HAP-1 (cell line): ENCODE measurements at places on chromosomes 13 and 19.

DNA sequence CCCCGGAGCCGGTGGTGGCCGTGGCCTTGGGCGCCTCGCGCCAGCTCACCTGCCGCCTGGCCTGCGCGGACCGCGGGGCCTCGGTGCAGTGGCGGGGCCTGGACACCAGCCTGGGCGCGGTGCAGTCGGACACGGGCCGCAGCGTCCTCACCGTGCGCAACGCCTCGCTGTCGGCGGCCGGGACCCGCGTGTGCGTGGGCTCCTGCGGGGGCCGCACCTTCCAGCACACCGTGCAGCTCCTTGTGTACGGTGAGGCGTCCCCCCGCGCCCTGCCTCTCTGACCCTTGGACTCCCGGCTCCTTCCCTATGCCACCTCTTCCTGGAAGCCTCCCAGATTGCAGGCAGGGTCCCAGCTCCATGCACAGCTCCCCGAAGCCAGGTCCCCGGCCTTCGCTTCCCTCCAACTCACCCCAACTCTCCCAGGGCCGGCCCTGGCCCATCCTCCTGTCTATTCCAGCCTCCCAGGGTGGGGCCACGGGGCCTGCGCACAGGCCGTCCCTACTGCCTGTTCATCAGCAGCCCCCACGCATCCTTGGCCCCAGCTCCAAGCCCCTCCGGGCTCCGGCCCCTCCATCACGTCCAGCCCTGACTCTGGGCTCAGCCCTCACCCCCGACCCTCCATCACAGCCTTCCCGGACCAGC, 1.7 kb downstream of the MADCAM1 start:
- DNase-seq, result no peak

GRCh38 chr19:43694553-43694952, 21.3 kb upstream of the IRGC start:
- DNase-seq, result no peak

GRCh38 chr13:88919970-88920628, 1248.9 kb downstream of the SLITRK5 start:
- DNase-seq, result no peak

DNA sequence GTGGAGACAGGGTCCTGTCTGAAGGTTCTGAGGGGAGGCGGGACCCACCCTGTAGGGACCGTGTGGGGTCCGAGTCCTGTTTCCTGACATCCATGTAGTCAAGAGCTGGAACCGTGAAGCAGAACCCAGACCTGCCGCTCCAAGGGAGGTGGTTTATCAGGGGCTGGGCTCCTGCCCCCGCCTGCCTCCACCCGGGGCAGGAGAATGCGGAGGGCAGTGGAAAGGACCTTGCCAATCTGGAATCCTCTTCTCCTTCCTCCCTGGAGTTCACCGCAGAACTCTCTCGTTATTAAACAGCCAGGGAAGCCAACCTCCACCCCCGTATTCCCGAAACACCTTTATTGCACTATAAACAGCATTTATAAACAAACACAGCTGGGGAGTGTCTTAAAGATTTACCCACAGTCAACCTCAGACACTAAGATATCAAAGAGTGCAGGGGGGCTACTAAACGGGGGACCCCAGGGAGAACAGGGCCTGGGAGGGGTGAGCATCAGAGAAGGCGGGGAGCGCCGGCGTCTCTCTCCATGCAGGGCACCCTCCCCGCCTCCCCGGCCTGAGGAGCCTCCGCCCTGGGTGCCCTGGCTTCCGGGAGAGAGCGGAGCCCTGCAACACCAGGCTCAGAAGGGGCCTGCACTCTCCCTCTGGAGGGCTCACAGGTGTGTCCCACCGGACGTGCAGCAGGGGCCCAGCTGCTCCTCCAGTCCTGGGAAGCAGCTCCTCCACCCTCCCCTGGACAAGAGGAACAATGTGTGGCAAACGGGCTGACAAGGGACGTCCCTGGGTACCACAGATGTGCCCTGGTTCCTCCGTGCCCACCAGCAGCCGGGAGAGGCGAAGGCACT, 3.6 kb downstream of the C2CD4C start:
- DNase-seq, result no peak

DNA sequence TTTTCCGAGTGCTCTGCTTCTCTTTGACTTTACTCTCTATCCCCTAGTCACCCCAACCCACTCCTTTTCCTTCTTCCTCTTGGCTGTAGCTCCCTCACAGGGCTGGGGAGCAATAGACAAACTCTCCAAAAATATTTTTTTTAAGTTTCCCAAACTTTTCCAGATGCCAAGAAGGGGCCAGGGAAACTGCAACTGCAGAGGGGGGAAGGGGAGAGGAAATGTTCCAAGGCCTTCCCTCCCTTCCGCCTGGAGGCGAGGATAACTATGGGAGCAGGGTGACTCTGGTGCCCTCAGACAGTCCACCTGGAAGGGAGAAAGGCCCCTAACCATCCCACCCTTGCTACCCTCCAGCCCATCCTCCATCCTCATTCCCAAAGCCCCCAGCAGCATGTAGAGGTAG, 49.4 kb downstream of the LYL1 start:
- no peak for DNase-seq

DNA sequence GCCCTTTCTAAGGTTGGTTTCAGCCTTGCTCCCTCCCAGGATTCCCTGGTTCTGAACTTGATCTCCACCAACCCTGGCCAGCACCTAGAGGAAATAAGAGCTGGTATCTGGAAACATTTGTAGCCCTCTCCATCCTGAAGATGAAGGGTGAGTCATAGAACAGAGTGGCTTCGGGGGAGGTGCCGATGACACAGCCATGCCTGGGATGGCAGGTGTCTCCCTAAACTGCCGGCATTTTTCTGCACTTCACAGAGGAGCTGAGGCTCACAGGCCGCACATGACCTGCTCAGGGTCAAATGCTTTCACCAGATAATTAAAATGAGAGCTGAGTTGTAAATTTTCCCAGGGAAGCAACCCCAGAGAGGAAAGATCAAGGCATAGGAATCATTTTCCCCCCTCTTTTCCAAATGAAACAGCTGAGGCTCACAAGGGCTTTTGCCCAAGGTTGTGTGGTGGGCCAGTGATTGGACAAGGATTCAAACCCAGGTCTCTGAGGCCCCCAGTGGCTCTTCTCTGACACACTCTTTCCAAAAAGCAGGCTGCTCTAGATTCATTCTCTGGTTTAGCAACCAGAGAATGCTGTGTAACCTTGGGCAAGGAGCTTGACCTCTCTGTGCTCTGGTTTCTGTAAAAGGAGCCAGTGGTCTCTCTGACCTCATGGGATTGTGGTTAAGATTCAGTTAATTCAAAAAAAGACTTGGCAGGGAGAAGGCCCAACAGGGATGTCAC, 1.2 kb upstream of the SLC25A42 start:
- no peak for DNase-seq

- DNase-seq, result no peak
Measured at GRCh38 chr13:101271681-101272245, 144.5 kb downstream of the NALCN start.

DNA sequence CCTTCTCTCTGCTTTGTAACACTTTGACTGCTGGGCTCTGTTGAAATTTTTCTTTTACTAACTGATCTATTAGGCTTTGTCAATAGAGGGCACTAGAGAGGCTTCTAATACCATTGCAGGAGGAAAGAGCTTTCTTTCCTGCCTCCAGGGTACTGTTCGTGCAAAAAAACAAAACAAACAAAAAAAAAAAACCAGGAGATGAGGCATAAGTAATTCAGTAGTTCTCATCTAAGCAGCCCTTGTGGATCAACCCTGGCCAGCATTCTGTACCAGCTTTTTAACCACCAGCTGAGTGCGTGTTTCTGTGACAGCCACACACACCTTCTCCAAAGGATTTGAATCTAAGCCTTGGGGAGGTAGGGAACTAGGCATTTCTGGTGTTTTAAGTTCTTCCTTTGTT, 1707.6 kb upstream of the SLC10A2 start:
- no peak for DNase-seq

GRCh38 chr13:44068737-44069136, 189.0 kb downstream of the LACC1 start:
- DNase-seq, result no peak

DNA sequence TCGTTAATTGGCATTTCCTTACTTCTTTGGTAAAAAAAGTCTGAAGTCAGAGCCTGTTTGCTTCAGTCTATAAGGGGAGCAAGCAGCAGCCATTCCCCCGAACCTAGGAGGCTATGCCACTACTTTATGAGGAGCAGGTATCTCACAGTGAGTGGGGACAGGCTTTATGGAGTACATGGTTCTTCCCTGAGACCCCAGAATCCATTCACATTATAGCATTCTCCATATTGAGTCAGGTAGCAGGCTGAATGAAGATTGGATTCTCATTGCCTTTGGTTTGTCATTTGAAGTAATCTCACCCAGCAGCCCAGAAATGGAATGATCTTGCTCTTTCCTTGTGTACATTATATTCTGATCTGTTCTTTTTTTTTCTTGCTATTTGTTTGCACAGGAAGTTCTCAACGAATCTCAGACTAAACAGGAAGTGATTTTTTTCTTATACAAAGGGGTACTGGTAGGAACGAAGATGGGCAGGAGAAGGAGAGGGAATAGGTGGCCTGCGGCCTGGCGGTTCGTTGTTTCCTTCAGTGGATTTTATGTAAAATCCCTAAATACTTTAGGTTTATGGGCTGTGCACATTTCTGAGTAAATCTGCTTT, 74.4 kb downstream of the ARHGAP35 start:
- no peak for DNase-seq

DNA sequence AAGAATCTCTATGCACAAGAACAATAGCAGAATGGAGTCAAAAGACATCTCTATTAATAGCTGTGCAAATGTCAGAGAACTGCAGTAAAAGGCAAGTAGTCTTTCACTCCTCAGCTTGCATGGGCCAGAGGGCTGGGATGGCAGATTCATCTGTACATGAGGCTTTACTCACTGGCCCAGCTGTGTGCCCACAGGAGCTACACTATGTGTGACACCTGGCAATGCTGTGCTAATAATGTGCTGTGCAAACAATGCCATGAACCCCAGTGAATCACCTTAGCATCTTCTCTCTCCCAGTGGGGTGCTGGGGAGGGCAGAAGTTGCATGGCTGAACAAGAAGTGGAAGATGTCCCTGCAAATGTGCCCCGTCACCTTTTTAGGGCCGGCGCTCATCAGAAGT, 73.1 kb downstream of the KL start:
- DNase-seq, result no peak

GRCh38 chr13:45879666-45880065, 28.1 kb upstream of the SIAH3 start:
- DNase-seq, result peak; percentile 41

DNA sequence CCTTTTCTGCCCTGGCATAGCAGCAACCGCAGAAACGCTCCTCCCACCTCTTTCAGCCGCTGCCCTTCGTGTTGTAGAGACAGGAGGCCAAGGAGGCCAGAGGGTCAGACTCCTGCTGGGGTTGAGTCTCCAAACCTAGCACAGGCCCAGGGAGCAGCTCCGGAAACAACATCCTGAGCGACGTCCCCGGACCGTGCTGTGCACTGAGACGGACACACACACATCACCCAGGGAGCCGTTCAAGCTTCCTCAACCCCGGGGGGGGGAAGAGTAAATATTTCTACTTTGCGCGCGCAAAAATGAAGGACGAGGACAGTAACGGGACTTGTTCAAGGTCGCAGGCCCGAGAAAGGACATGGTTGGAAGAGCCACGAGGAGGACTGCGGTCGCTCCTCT, 657 bp downstream of the ZNF550 start:
- peak; percentile 22 for DNase-seq

DNA sequence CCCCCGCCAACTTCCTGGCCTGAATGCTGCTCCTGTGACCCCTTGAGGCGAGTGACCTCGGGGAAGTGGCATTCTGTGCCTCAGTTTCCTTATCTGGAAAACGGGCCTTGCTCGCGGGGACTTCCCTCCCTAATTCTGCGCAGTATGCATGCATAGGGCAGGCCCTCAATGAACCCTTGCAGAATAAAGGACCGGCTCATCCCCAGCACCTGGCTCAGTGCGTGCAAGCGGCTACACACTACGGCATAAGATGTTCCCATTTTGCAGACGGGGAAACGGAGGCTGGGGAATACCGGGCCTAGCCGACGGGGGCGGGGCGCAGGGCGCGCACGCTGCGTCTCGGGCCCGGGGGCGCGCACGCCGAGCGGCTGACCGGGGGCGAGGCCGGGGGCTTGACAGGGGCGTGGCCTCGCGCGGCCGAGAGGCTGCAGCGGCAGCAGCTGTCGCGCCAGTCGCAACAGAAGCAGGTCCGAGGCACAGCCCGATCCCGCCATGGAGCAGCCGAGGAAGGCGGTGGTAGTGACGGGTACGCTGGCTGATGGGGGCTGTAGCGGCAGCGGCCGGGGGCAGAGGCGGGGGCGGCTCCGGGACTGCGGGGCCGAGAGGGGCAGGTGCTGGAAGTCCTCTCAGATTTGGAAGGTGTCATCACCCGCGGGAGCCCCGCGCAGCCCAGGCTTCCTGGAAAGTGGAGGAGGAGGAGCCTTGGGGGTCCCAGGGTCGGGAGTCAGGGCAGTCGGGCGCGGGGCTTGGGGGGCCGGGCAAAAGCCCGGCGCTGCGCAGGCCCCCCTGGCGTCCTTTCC, at the start of gene PGPEP1:
TSS of gene PGPEP1 (plus strand) at position 409 of the 800 bp plus-strand sequence. CDS start at position 493, 84 bp downstream.
- peak; percentile 81 for DNase-seq

- no peak for DNase-seq
Measured at GRCh38 chr13:110000534-110001345, 214.4 kb upstream of the IRS2 start.

- DNase-seq, result no peak
Measured at GRCh38 chr13:27338816-27339215, 68.2 kb downstream of the RASL11A start.

DNA sequence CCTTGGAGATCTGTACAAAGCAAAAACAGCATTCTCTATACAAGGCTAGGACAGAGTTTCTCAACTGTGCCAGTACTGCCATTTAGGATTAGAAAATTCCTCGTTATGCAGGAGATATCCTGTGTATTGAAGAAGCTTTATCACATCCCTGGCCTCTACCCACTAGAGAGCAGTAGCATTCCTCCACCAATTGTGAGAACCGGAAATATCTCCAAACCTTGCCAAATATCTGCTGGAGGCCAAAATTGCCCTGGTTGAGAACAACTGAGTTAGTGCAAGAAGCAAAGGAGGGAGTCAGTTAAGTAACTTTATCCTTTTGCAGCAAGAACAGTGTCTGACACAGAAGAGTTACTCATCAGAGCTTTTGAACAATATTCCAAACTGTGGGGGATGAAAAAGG, 16.2 kb upstream of the FREM2 start:
- DNase-seq, result no peak

DNA sequence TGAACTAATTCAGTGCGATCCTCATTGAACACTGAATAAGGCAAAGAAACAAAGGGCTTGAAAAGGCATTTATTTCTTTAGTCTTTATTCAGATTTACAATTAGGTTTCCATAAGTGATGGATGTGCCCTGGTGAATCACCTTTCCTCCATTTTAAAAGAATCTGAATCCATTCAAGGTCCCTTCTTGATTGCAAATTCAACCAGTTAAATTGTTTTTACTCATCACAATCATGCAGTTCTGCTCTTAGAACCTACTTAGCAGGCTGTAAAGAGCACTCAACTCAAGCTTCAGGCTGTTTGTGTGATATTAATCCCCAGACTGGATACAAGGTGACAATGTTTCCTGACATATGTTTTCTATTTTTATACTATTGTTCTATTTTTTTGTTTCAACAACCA, 321.0 kb downstream of the TBC1D4 start:
- DNase-seq, result no peak
